ENCODE measurements at places on chromosomes 1 and 21. TPM values are rescaled to one million over a fixed set of nuclear protein-coding genes. Genes with fewer than 3 reads are reported as not detected.

The MNDA gene
- total RNA-seq = 4.5 TPM

The KRTAP12-3 gene
- total RNA-seq = 1.1 TPM

The CFAP141 gene
- total RNA-seq = not detected

The MYBPH gene
- total RNA-seq = not detected

The LORICRIN gene
- total RNA-seq = not detected

The SYTL1 gene
- 138 TPM for total RNA-seq

The AIM2 gene
- total RNA-seq = 8.8 TPM

The HAO2 gene
- not detected for total RNA-seq

The KLHL20 gene
- total RNA-seq = 40.6 TPM

The NUDT4B gene
- 1.2 TPM for total RNA-seq

The NID1 gene
- total RNA-seq = 0.13 TPM

The FAM78B gene
- 0.58 TPM for total RNA-seq

- no peaks in the 10 kb centered on the region for H3K4me1 ChIP-seq
- H3K36me3 ChIP-seq = no peaks in the 10 kb centered on the region
- H3K4me3 ChIP-seq = peak within 1 kb of the TSS; percentile 26
- no peak within 1 kb of the TSS for H3K27ac ChIP-seq
- H3K27me3 ChIP-seq = no peaks in the 10 kb centered on the region
Observed at GRCh38 chr1:196608390-196609369, at the start of gene KCNT2. KCNT2 (minus strand) TSS chr1:196608440; CDS start chr1:196608309, 131 bp downstream.

DNA sequence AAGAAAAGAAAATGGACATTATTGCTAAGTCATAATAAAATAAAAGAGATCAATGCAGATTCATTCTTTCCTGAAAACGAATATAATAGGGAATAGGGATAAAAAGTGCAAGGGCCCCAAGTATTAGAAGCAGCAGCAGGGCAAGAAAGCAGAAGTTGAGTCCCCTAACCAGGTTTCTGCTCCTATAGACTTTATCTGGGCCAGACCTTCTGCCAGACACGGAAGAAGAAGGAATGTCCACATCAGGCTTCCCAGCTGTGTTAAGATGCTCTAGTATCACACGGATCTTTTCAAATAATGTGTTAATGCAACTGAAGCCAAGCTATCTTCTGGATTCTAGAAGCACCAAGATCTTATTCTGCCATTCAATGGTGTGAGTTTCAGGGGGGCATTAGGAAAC, 26.9 kb downstream of the CD244 start:
- no peak for DNase-seq
- H3K27me3 ChIP-seq = no peaks in the 10 kb centered on the region
- H3K4me1 ChIP-seq = peaks cover 50% of the 10 kb centered on the region
- no peak overlapping the region for H3K27ac ChIP-seq
- H3K4me3 ChIP-seq = no peak overlapping the region

- peak overlapping the region; percentile 24 for H3K27ac ChIP-seq
- H3K4me3 ChIP-seq = peak overlapping the region; percentile 97
- peaks cover 26% of the 10 kb centered on the region for H3K36me3 ChIP-seq
- no peaks in the 10 kb centered on the region for H3K27me3 ChIP-seq
- no peak for DNase-seq
Observed at GRCh38 chr1:42847721-42848460, 1.5 kb downstream of the ZNF691 start.

- no peaks in the 10 kb centered on the region for H3K36me3 ChIP-seq
- no peaks in the 10 kb centered on the region for H3K4me1 ChIP-seq
- H3K27me3 ChIP-seq = no peaks in the 10 kb centered on the region
- no peak for DNase-seq
- H3K4me3 ChIP-seq = no peak overlapping the region
Observed at GRCh38 chr21:25396135-25396711, 211.1 kb downstream of the MRPL39 start.

- no peak overlapping the region for H3K27ac ChIP-seq
- no peak for DNase-seq
- H3K27me3 ChIP-seq = no peaks in the 10 kb centered on the region
- H3K36me3 ChIP-seq = no peaks in the 10 kb centered on the region
Observed at GRCh38 chr1:241419986-241420385, 63.0 kb upstream of the RGS7 start.

- H3K4me1 ChIP-seq = no peaks in the 10 kb centered on the region
- no peaks in the 10 kb centered on the region for H3K36me3 ChIP-seq
- H3K27me3 ChIP-seq = no peaks in the 10 kb centered on the region
- H3K27ac ChIP-seq = no peak overlapping the region
Observed at GRCh38 chr1:200969726-200970561, 53.6 kb downstream of the KIF21B start.

DNA sequence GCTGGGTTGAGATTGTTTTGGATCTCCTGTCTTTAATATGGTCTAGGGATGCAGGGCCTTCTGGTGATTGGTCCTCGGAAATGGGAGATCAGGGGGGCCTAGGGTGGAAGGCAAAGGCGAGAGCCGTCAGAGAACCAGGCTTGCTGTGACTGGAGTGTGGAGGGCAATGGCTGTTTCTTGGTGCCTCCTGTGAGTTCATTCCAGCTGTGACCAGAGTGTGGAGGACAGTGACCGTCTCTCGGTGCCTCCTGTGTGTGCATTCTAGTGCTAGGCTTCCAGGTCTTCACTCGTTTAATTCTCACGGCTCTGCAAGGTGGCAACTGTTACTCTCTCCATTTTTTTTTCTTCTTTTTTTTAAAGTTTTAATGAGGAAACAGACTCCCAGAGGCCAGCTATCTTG, 14.1 kb downstream of the LDLRAP1 start:
- H3K27ac ChIP-seq = peak overlapping the region; percentile 83
- no peak overlapping the region for H3K4me3 ChIP-seq
- no peak for DNase-seq
- H3K4me1 ChIP-seq = peaks cover 98% of the 10 kb centered on the region

GRCh38 chr1:230877146-230877923, 9.0 kb upstream of the C1orf198 start:
- no peaks in the 10 kb centered on the region for H3K36me3 ChIP-seq
- no peak overlapping the region for H3K4me3 ChIP-seq
- H3K27me3 ChIP-seq = no peaks in the 10 kb centered on the region
- no peak for DNase-seq
- H3K27ac ChIP-seq = no peak overlapping the region
- no peaks in the 10 kb centered on the region for H3K4me1 ChIP-seq

GRCh38 chr21:27734146-27734545, 767.3 kb upstream of the ADAMTS5 start:
- H3K4me3 ChIP-seq = no peak overlapping the region
- no peaks in the 10 kb centered on the region for H3K27me3 ChIP-seq
- no peaks in the 10 kb centered on the region for H3K36me3 ChIP-seq

DNA sequence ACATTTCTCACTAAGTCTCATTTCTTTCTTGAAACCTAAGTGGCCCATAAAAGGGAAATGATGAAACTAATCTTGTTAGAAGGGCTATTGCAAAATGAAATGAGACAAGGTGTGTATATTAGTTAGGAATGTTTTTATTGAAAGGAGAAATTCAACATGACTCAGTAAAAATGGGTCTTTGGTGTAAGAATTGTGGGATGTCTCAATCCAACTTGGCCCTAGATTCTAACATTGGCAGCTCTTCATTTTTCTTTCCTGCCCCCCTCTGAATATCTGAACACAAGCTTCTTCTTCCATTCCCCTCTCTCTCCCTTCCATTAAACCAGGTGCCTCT, 26.8 kb upstream of the TARBP1 start:
- H3K4me3 ChIP-seq = no peak overlapping the region
- no peaks in the 10 kb centered on the region for H3K36me3 ChIP-seq
- H3K27ac ChIP-seq = no peak overlapping the region
- H3K27me3 ChIP-seq = no peaks in the 10 kb centered on the region
- no peaks in the 10 kb centered on the region for H3K4me1 ChIP-seq
- no peak for DNase-seq

GRCh38 chr1:77027847-77028246, 160.6 kb downstream of the ST6GALNAC5 start:
- H3K27me3 ChIP-seq = no peaks in the 10 kb centered on the region
- no peaks in the 10 kb centered on the region for H3K4me1 ChIP-seq
- no peak overlapping the region for H3K4me3 ChIP-seq
- H3K27ac ChIP-seq = no peak overlapping the region
- DNase-seq = no peak
- no peaks in the 10 kb centered on the region for H3K36me3 ChIP-seq

DNA sequence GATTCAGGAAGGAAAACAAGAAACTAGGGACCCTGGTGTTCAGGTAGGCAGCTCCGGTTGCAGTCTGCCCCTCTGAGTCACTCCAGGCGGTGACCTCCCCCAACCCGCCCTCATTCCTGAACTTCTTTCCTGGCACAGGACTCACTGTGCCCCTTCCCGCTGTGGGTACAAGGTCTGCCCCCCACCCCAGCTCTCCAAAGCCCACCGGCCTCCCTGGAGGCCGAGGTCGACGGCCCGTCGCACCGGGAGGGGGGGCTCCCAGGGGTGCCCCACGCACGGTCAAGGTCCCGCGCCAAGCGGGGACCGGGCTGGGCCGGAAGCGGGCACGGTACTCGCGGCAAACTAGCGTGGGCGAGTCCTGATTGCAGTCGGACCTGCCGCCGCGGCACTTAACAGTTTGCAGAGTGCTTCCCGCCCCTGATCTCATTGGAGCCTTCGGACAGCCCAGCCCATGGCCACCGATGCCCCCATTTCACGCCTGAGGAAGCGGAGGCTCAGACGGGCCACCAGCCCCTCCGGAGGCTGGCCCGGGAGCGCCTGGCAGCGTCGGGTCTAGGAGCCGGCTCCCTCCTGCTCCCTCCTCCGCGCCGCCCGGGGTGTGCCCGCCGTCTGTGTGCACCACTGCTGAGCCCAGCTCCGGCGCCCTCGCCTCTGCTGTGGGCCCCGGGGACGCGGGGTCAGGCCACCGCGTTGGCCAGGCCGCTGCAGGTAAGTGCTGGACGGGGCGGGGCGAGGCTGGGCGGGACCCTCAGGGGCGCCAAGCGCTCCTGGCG, at the start of gene GJB3:
GJB3 (plus strand) TSS at position 144 of the 773 bp plus-strand sequence. CDS start 3,549 bp downstream, outside the sequence.
- H3K27ac ChIP-seq = no peak within 1 kb of the TSS
- no peaks in the 10 kb centered on the region for H3K36me3 ChIP-seq
- DNase-seq = no peak
- no peaks in the 10 kb centered on the region for H3K27me3 ChIP-seq

DNA sequence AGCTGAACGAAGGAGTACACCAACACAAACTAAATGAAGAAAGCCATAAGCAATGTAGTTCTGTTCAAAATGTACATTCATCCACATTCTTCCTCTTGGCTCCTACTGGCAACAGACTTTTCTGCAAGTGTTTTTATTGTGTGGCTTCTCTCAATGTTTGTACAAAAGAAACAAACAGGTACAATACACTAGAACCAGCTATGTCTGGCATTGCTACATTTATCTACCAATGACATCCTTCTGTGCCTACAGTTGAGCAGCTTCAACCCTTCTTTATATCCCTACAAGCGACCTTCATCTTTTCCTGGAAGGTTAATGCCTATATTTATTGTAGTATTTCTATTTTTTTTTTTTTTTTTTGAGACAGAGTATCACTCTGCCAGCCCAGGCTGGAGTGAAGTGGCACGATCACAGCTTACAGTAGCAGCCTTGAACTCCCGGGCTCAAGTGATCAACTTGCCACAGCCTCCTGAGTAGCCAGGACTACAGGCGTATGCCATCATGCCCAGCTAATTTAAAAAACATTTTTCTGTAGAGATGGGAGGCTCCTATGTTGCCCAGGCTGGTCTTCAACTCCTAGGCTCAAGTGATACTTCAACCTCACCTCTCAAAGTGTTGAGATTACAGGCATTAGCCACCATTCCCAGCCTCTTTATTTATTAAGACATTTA, 89.3 kb downstream of the ASH1L start:
- peaks cover 6% of the 10 kb centered on the region for H3K36me3 ChIP-seq
- no peak overlapping the region for H3K27ac ChIP-seq
- H3K4me1 ChIP-seq = no peaks in the 10 kb centered on the region
- no peak for DNase-seq

GRCh38 chr1:10824821-10825540, 28.5 kb upstream of the CASZ1 start:
- no peak overlapping the region for H3K4me3 ChIP-seq
- H3K27ac ChIP-seq = no peak overlapping the region
- no peaks in the 10 kb centered on the region for H3K27me3 ChIP-seq
- no peaks in the 10 kb centered on the region for H3K4me1 ChIP-seq

DNA sequence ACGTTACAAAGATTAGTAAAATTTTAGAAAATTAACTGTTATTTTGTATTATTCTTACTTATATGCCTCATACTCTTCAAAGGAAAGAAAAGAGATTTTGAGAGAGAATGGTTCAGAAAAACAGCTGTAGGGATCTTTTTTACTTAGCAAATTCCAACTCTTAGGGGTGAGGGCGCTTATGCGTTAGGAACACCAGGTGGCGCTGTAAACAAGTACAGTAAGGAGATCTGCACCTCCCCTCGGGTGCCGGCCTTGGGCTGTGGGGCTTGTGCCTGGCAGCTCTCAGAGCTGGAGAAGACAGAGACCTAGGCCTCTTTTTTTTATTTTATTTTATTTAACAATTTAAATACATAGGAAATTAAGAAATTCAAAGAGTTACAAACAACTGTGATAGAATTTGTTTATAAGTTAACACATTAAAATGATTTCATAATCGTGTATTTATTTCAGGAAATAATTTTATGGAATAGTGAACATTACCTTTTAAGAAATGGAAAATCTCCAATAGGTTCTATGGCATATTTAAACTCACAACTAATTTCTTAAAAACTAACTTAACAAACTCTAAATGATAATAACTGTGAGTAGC, 32.6 kb downstream of the UTP25 start:
- no peaks in the 10 kb centered on the region for H3K27me3 ChIP-seq
- peak; percentile 53 for DNase-seq
- no peak overlapping the region for H3K4me3 ChIP-seq
- no peaks in the 10 kb centered on the region for H3K36me3 ChIP-seq
- H3K4me1 ChIP-seq = no peaks in the 10 kb centered on the region
- H3K27ac ChIP-seq = no peak overlapping the region

GRCh38 chr1:32925403-32926162, 24.4 kb upstream of the TMEM54 start:
- no peaks in the 10 kb centered on the region for H3K27me3 ChIP-seq
- peaks cover 6% of the 10 kb centered on the region for H3K4me1 ChIP-seq
- no peak overlapping the region for H3K27ac ChIP-seq
- no peaks in the 10 kb centered on the region for H3K36me3 ChIP-seq
- no peak for DNase-seq
- no peak overlapping the region for H3K4me3 ChIP-seq

GRCh38 chr1:27604579-27605299, 795 bp upstream of the AHDC1 start:
- peaks cover 19% of the 10 kb centered on the region for H3K4me1 ChIP-seq
- no peak for DNase-seq
- peak overlapping the region; percentile 42 for H3K4me3 ChIP-seq
- no peaks in the 10 kb centered on the region for H3K27me3 ChIP-seq
- H3K36me3 ChIP-seq = no peaks in the 10 kb centered on the region

- peak; percentile 21 for DNase-seq
- H3K27ac ChIP-seq = no peak overlapping the region
- H3K4me3 ChIP-seq = peak overlapping the region; percentile 45
- H3K4me1 ChIP-seq = peaks cover 23% of the 10 kb centered on the region
Observed at GRCh38 chr1:147080006-147080661, 92.1 kb downstream of the PRKAB2 start.

DNA sequence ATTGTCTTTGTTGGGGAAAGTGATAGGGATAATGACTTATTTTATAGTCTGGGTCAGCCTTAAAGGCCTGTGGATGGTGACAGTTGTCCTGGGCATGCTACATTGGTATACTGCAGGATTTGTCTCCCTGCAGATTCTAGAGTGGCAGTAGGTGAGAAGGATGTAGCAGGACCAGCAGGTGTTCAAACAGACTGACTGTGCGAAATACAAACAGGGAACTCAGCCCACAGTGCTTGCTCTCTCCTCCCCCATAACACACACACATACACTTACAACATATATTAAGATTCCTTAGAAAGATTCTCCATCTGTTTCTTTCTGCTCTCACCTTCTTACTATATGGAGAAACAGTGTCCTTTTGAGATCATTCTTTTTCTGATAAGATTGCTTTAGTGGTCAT, 6.9 kb downstream of the PDE4B start:
- H3K4me3 ChIP-seq = no peak overlapping the region
- no peak for DNase-seq
- H3K27ac ChIP-seq = no peak overlapping the region

Measured in naive thymus-derived CD4-positive, alpha-beta T cell (primary cell).